ENCODE measurements at places on chromosomes 1 and 21. TPM values are rescaled to one million over a fixed set of nuclear protein-coding genes. Genes with fewer than 3 reads are reported as not detected.

The SHE gene
- 52.7 TPM for total RNA-seq

The PLCH2 gene
- 0.32 TPM for total RNA-seq

DNA sequence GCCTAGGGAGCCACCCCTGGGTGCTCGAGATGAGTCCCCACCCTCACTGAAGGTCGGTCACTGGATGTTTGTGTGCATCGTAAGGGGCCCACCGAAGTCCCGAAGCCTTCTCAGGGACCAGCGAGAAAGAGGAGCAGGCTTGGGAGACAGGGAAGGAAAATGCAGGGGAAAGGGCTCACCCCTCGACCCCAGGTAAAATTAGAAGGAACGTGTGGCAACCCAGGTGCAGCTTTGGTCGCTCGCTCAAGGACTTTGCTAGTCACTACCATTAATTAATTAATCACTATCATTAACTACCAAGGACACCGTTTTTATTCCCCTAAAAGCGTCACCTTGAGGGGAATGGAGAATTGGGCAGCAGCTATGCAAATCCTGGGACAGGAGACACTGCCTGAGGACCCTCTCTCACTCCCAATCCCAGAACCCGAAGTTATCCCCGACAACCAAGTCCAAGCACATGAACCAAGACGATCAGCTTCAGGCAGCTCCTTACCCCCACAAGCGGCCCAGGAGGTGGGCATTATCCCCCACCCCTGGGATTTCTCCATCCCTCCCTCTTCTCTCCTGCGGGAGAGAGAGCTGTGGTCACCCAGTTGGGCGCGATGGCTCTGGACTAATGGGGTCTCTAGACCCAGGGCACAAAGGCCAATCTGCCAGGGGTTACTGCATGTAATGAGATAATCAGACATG is 4.2 kb upstream of the SIM2 start:
- no peak for DNase-seq
- H3K27ac ChIP-seq = no peak overlapping the region
- peaks cover 98% of the 10 kb centered on the region for H3K27me3 ChIP-seq
- peaks cover 19% of the 10 kb centered on the region for H3K4me1 ChIP-seq
- H3K36me3 ChIP-seq = no peaks in the 10 kb centered on the region
- H3K4me3 ChIP-seq = no peak overlapping the region

GRCh38 chr1:205914155-205914507 is 29.1 kb downstream of the SLC26A9 start:
- no peak overlapping the region for H3K4me3 ChIP-seq
- H3K27me3 ChIP-seq = peaks cover 6% of the 10 kb centered on the region
- H3K36me3 ChIP-seq = no peaks in the 10 kb centered on the region
- no peaks in the 10 kb centered on the region for H3K4me1 ChIP-seq
- no peak overlapping the region for H3K27ac ChIP-seq
- no peak for DNase-seq

The CCT8 gene
- total RNA-seq = 213 TPM

The LCE1B gene
- not detected for total RNA-seq

- H3K27me3 ChIP-seq = no peaks in the 10 kb centered on the region
- DNase-seq = no peak
- no peaks in the 10 kb centered on the region for H3K36me3 ChIP-seq
- no peak overlapping the region for H3K27ac ChIP-seq
Measured at GRCh38 chr1:61561666-61562065, 163.3 kb downstream of the TM2D1 start.

GRCh38 chr1:198934901-198935305 is 296.1 kb downstream of the PTPRC start:
- no peaks in the 10 kb centered on the region for H3K27me3 ChIP-seq
- H3K4me3 ChIP-seq = peak overlapping the region; percentile 99
- DNase-seq = peak; percentile 84
- peak overlapping the region; percentile 95 for H3K27ac ChIP-seq
- H3K4me1 ChIP-seq = peaks cover 42% of the 10 kb centered on the region

The BATF3 gene
- 0.25 TPM for total RNA-seq

- no peak for DNase-seq
- no peaks in the 10 kb centered on the region for H3K36me3 ChIP-seq
- H3K27me3 ChIP-seq = no peaks in the 10 kb centered on the region
Measured at GRCh38 chr1:210597555-210598134, 268.9 kb downstream of the HHAT start.

- H3K27me3 ChIP-seq = peaks cover 4% of the 10 kb centered on the region
- DNase-seq = no peak
- H3K36me3 ChIP-seq = no peaks in the 10 kb centered on the region
- H3K27ac ChIP-seq = no peak overlapping the region
Measured at GRCh38 chr21:45723049-45723958, 79.8 kb downstream of the PCBP3 start.
